Thyroid gland (tissue), 4 donors: ENCODE measurements at places on chromosomes 5 and 9. TPM values are rescaled to one million over a fixed set of nuclear protein-coding genes. Genes with fewer than 3 reads are reported as not detected.

SPINK7 gene
- total RNA-seq = not detected

ABCA2 gene
- total RNA-seq = 59.7 TPM

DNA sequence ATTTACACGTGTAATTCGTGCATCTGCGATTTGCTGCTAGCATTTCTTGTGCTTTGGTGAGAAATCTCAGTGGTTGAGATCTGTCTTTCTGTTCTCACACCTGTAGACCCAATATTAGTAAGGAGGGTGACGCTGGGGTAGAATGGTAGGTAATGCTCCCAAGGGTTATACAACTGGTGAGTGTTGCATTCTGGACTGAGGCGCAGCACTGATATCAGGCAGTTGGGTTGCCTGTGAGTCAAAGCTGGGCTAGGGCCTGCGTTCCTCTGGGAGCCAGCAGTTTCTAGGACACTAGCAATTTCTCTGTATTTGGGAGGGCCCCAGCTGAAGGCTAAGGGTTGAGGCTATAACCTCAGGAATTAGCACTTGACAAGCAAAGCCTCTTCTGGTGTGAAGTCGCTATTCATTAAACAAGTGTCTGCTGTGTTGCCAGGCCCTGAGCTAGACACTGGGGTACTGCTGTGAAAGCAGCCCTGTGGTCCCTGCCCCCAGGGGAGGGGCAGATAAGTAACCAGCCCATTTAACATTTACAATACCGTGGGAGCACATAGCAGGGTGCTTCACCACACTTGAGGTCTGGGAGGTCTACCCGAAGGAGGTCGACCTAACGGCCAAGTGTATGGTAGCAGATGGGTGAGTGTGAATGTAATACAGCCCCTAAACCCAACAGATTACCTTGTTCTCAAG, 28.7 kb downstream of the LARP1 start:
- no peak overlapping the region for H3K4me3 ChIP-seq
- peaks cover 88% of the 10 kb centered on the region for H3K4me1 ChIP-seq

DNA sequence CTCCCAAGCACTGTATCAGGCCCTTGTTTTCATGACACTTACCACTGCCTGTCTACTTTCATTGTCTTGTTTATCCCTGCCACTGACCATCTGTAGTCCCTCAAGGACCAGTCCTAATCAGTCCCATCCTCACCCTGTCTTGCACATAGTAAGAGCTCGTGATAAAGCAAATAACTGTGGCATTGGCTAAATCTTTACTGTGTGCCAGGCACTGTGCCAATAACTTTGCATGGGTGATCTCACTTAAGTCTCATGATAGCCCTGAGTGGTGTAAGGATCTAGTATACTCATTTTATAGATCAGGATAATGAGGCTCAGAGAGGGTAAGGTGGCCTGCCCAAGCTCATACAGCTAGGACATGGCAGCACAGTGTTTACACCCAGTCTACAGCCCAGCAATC, 5.6 kb downstream of the CDX1 start:
- no peak overlapping the region for H3K4me3 ChIP-seq
- no peak overlapping the region for H3K27ac ChIP-seq
- H3K4me1 ChIP-seq = peaks cover 8% of the 10 kb centered on the region
- H3K27me3 ChIP-seq = peaks cover 3% of the 10 kb centered on the region
- H3K36me3 ChIP-seq = no peaks in the 10 kb centered on the region

DNA sequence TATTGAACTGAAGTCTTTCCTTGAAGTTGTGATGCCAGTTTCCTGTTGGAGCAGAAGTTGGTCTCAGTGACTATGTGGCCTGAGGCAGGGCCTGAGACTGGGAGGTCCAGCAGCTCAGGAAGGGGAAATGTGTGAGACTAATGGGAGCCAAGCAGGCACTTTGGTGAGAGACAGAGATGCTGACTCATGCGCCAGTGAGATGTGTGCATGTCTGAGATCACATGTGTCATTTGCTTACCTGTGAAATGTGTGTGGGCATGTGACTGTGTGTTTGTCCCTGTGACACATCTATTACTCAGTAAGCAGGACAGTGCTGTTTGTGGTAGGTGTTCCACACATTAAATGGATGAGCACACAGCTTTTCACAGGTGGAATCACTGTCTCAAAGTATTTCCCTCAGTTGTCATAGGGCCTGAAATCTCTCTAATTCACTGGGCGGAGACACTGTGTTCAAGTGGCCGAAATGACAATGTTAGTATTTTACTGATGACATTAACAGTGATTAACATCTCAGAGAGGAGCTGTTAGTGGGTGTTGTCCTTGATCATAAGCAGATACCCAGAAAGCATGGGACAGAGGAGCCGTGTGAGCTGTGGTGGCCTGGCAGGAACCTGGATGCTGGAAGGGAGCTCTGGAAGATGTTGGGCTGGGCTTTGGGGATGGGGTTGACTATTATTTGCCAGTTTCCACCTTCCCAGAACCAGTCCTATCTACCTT, 7.4 kb downstream of the NPR2 start:
- no peak overlapping the region for H3K4me3 ChIP-seq
- H3K27ac ChIP-seq = no peak overlapping the region
- DNase-seq = no peak
- no peaks in the 10 kb centered on the region for H3K27me3 ChIP-seq
- H3K36me3 ChIP-seq = peaks cover 5% of the 10 kb centered on the region
- H3K4me1 ChIP-seq = no peaks in the 10 kb centered on the region

DNA sequence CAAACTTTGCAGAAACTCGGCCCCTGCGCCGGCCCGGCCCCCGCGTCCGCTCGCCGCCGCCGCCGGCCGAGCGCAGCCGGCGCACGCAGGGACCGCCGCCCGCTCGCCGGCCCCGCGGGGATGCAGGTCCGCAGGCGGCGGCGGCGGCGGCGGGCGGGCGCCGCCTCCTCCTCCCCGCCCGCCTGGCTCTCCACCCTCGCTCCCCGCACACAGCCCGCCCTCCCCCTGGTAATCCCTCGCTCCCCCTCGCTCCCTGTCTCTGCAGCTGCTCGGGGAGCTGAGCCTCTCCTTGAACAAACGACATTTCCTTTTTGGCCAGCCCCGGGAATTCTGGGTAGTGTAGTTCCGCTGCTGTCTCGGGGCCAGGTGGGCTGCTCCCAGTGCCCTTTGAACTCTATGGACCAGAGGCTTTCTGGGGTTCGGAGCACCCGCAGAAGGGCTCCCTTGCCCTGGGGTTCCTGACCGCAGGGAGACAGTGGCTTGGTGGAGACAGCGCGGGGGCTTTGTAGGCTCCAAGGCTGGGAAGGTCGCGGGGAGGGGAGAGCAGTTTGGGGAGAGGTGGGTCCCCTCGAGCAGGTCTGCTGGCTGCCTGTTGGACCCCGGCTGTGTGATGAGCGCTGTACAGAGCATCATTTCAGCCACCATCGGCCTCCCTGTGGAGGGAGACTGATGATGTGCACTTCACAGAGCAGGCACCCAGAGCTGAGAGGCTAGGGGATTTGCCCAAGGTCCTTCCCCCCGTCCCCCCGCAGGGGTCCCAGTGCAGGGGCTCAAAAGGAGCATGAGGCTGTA, 1.8 kb upstream of the FAM78A start:
- no peaks in the 10 kb centered on the region for H3K27me3 ChIP-seq
- no peaks in the 10 kb centered on the region for H3K4me1 ChIP-seq
- no peaks in the 10 kb centered on the region for H3K36me3 ChIP-seq
- DNase-seq = peak; percentile 67
- H3K27ac ChIP-seq = no peak overlapping the region

DNA sequence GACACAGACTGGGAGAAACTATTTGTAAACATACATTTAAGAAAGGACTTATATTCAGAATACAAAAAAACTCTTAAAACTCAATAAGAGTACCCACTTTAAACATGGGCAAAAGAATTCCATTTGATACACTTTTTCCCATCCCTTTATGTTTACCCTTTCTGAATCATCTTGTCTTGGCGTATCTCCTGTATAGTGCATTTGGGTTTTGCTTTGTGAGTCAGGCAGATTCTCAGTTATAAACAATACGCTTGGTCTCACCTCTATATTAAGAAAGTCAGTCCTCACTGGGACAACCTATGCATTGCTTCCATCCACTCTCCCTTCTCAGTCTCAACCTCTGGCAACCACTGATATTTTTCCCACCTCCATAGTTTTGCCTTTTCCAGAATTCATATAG, 27.3 kb upstream of the ADAMTS6 start:
- DNase-seq = no peak
- H3K27ac ChIP-seq = no peak overlapping the region
- H3K36me3 ChIP-seq = no peaks in the 10 kb centered on the region
- H3K4me3 ChIP-seq = no peak overlapping the region
- no peaks in the 10 kb centered on the region for H3K27me3 ChIP-seq

GRCh38 chr5:102796498-102796897, 41.4 kb downstream of the PAM start:
- H3K27me3 ChIP-seq = no peaks in the 10 kb centered on the region
- no peak overlapping the region for H3K27ac ChIP-seq
- H3K36me3 ChIP-seq = no peaks in the 10 kb centered on the region
- no peak for DNase-seq
- peaks cover 33% of the 10 kb centered on the region for H3K4me1 ChIP-seq

- no peak overlapping the region for H3K27ac ChIP-seq
- H3K27me3 ChIP-seq = no peaks in the 10 kb centered on the region
- no peaks in the 10 kb centered on the region for H3K36me3 ChIP-seq
Observed at GRCh38 chr5:97162045-97162444, 19.6 kb upstream of the LIX1 start.
